Activated CD4-positive, alpha-beta T cell treated with anti-CD3 and anti-CD28 coated beads, Interleukin-2, amount 50 U/mL, for 24 hours (primary cell): ENCODE measurements at places on chromosomes 2 and 18.

GRCh38 chr2:142914507-142915313, 37.2 kb downstream of the KYNU start:
- no peak for DNase-seq

- DNase-seq, result no peak
These were observed 52.7 kb downstream of the CCDC93 start for GRCh38 chr2:117961201-117961600.

- DNase-seq, result no peak
These were observed 28.2 kb upstream of the INO80C start for GRCh38 chr18:35525795-35526494.

DNA sequence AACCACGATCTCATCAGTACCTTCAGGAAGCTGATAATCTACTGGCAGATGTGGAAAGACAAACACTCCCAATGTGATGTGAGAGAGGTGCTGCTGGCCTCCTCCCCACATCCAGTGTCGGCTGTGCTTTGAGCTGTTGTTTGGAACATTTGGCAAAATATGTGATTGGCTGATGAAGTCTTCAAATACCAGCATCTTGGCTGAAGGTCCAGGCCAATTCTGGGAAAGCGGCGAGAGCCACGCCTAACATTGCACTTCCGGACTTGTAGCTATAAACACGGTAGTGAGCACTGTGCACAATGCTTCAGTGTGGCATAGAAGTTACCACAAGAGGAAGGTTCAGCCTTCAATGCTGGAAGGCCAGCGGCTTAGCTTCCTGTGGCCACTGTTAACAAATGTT, 198.8 kb downstream of the DCDC2C start:
- no peak for DNase-seq

GRCh38 chr18:49655266-49656072, 93.6 kb downstream of the LIPG start:
- no peak for DNase-seq

DNA sequence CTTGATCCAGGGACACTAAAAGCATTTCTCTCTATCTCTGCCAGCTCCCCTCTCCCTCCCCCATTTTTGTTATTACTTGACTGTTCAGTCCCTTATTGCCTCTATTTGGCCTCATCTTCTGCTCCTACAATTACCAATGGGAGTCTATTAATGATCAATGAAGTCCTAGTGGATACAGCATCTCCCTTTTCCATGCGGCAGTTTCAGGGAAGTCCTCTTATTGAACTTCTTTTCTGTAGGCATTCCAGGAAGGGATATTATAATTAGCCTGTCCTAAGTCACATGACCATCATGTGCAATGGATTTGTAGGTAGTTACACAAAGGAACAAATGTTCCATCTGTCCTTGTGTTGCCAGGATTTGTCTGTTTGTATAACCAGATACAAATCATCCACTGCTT, 495.1 kb upstream of the CNTNAP5 start:
- DNase-seq, result no peak

DNA sequence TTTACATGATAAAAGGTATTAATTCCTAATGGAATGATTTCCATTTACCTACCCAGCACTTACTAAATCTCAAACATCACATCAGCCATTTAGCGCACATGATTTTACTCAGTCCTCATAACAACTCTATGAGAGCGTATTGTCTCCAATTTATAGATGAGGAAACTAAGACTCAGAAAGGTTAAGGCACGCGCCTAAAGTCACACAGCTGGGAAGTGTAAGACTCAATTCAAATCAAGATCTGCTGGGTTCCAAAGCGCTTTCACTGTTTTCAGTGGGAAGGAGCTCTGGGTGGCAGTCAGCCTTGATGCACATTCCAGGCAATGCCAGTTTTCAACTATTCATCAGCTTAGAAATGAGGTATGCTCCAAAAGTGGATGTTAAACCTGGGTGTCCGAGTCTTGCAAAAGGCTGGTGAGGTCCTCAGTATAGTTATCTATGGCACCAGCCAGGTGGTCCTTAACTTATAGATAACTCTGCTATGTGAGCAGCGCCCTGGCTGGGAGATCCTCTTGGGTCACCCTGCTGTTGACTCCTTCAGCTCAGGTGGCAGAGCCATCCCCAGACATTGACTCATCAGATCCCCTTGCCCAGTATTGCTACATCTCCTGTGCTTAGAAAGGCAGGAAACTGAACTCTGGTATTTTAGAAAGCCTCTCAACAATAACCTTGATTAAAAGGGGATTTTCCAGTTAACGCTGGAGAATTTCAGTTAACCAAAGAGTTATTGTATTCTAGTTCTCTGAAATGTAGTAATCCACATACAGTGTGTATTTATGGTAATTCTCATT, 47.1 kb downstream of the SLC4A1AP start:
- DNase-seq, result no peak

- no peak for DNase-seq
These were observed 43.4 kb downstream of the NMS start for GRCh38 chr2:100513650-100514049.

- DNase-seq, result no peak
These were observed 17.2 kb downstream of the TET3 start for GRCh38 chr2:74001781-74002504.

DNA sequence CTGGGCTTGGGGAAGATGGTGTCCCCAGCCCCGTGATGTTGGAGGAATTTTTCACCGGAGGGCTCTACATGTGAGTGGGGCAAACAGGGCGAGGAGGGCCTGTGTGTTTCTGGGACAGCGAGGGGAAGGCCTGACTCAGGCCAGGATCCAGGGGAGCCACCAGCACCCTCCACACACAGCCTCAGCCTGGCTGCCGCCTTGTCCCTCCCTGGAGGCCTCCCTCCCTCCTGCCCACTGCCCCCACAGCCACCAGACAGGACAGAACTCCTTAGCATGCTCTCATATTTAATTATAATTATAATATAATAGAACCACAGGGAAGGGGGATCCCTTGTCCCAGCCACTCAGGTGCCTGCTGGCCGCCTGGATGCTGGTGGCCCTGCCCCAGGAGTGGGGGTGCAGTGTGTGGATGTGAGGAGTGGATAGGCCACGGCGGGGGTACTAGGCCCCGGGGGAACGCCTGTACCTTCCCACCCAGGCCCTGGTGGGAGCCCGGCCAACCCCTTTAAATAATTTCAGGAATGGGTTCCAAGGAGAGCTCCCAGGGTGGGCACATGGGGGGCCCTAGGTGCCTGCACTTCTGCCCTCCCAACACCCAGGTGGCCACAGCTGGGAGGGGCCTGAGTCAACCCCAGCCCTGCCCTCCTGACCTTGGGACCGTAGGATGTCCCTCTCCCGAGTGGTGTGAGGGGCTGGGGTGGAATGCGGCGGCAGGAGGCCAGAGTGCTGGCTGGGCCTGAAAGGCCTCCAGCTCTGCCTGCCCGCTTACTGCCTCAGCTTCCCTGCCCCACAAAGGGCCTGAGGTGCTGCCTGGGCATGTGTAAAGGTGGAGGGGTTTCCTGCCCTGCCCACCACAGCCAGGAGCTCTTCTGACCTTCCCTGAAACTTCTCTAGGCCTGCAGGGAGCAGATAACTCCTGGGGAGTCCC, 8.8 kb downstream of the PDCD1 start:
- DNase-seq, result no peak

DNA sequence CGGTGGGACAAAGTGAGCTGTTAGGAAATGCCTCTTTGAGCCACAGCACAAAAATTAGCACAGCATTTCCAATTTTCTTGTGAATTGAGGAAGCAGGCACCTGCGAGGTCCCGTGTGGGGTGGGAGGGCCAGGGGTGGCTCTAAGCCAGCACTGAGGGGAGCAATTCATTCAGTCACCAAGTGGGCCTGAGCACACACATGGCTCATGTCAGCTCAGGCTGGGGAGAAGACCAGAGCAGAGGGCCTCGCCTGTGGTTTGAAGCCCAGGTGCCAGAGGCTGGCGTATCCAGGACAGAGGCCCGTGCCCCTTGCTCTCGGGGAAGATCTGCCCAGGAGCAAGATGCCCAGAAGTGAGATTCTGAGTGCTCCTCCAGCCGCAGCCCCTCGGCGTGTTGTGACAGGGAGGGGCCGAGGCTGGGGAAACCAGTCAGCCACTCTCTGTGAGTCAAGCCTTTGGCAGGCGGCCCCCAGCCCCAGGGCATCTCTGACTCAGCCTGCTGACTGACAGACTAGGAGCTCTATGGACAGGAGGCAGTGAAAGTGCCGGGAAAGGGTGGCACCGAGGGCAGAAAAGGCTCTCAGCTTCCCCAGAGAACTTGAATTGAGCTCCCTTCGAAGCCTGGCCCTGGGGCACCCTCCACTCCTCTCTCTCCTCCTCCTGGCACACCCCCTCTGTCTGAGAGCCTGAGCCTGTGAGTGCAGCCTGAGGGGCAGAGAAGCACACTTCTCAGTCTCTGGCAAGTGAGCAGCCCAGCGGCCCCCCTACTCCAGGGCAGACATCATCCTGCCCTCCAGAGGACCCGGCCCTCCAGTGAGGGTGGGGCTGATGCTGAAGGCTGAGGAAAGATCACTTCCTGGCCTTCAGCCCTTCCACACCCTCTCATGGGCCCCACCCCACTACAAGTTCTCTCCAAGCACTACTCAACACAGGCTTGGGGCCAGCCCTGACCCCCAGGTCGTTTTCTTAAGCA, 32.3 kb downstream of the CYP26B1 start:
- no peak for DNase-seq

GRCh38 chr18:45565280-45565970, 49.9 kb upstream of the SLC14A2 start:
- DNase-seq, result no peak

GRCh38 chr2:168538534-168538933, 82.5 kb downstream of the CERS6 start:
- no peak for DNase-seq

GRCh38 chr18:51617167-51617566, 419.7 kb upstream of the MEX3C start:
- no peak for DNase-seq

GRCh38 chr2:159066541-159067156, 98.2 kb downstream of the TANC1 start:
- DNase-seq, result no peak

GRCh38 chr18:77470569-77471413, 221.1 kb downstream of the GALR1 start:
- no peak for DNase-seq

DNA sequence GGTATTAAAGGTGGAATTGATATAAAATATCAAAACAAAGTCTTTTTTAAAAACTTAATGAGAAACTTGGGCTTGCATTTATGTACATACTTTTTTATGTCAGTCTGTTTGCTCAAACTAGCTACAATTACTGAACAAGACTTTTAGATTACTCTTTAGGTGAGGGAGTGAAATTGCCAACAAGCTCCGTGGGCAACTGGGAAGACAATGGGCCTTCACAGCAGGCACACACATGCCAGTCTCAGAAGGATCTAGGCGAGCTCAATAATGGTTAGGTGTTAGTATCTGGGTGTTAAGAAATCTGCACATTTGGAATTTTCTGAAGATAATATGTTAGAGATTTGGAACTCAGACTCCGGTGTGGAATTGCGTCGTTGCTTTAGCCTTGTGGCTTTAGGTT, 23.0 kb upstream of the MAL start:
- DNase-seq, result no peak

GRCh38 chr2:143875295-143876233, 644.4 kb downstream of the ZEB2 start:
- DNase-seq, result no peak

DNA sequence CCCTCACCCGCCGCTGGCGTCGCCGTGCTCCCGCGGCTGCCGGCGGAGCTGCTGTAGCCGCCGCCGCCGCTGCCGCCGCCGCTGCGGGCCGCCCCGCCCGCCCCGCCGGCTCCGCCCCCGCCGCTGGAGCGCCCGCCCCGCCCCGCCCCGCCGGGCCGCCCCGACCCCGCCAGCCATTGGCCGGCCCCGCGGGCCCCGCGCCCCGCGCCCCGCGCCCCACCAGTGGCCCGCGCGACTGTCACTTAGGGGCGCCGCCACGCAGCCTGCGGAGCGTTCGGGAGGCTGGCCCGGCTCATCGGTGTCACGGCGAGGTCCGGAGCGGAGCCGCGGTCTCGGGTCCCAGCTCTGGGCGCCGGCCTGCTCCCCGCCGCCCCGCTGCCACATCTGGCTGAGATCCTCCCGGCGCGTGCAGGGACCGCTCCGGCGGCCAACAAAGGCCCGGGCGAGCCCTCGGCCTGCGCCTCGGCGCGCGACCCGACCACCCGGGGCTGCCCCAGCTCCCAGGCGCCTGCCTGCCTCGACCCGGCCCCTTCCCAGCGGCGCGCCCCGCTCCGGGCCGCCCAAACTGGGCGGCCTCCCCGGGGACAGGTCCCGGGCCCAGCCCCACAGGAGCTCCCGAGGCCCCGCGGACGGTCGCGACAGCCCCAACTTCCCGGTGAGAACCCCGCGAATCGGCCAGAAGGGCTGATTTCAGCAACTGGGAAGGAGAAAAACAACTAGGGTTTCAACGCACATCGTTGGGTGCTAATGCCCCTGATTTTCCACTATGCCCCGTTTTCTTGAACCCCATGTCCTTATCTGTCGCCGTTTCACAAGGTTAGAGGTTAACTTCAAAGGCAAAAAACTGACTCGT, at the start of gene MGAT4A:
Gene MGAT4A (minus strand): TSS at position 92 of the 853 bp plus-strand sequence. CDS start 4,800 bp downstream, outside the sequence.
- peak; percentile 68 for DNase-seq

DNA sequence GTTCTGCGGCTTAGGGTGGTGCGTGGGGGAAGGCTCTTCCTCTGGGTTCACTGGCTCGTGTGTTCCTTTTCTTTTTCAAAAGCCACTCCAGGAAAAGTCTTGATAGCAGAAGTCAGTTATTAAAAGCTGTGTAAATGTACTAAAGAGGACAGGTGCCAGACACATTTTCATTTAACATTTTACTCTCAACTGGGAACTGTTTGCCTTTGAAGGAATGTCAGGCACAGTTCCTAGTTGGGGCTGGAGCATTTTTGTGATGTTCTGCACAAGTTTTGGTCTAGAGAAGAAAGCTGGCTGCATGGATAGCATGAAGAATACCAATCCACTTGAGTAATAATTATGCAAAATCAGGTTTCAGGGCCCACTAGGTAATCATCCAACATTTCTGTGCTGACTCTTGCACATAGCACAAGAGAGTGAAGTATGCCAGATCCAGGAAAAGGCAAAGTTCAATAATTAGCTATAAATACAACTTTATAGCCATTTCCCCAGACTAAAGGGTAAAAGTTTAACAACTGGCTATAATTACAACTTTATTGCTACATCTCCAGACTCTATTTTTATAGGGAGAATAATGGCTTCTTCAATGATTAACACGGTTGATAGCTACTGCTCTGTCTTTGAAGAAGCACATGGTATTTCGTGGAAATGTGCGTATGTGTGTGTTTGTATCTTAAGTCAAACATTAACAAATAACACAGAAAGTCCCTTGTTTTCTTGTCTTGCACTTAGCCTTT, 16.2 kb downstream of the SCYGR8 start:
- DNase-seq, result no peak

GRCh38 chr2:103880081-103880834, 973.7 kb upstream of the POU3F3 start:
- DNase-seq, result no peak
